Uterine smooth muscle cell (primary cell): ENCODE measurements at places on chromosomes 12 and 14. TPM values are rescaled to one million over a fixed set of nuclear protein-coding genes. Genes with fewer than 3 reads are reported as not detected.

The CRACR2A gene
- 4.9 and 8.3 TPM in 2 replicates for total RNA-seq

The RESF1 gene
- total RNA-seq = 17.5 and 19.8 TPM in 2 replicates

The TCL1B gene
- not detected in 2 replicates for total RNA-seq

The SIX6 gene
- not detected in 2 replicates for total RNA-seq

The SLC25A21 gene
- 2.9 and 17.3 TPM in 2 replicates for total RNA-seq

The RPS6KL1 gene
- total RNA-seq = 1.1 and 1.7 TPM in 2 replicates
